Stimulated activated naive CD8-positive, alpha-beta T cell treated with anti-CD3 and anti-CD28 coated beads, Interleukin-15, amount 100 ng/mL, for 72 hours (primary cell): ENCODE measurements at places on chromosomes 16 and 17.

DNA sequence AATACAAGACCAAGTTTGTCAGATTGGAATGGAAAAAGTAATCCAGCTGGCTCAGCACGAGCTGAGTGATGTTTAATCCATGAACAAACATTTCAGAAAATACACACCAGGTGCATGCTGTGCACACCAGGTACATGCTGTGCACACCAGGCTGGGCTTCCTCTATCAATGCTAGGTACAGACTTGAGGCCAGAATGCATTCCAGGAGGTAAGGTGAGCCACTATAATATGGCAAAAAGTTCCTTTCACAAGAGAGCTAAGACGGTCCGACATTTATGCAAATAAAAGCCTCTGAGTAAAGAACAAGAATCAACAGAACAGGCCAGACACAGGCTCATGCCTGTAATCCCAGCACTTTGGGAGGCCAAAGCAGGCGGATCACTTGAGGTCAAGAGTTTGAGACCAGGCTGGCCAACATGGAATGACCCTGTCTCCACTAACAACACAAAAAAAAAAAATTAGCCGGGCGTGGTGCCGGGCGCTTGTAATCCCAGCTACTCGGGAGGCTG lies 128.2 kb downstream of the ZNF778 start:
- no peak for DNase-seq

GRCh38 chr16:50393858-50394802 lies 25.3 kb upstream of the BRD7 start:
- no peak for DNase-seq

DNA sequence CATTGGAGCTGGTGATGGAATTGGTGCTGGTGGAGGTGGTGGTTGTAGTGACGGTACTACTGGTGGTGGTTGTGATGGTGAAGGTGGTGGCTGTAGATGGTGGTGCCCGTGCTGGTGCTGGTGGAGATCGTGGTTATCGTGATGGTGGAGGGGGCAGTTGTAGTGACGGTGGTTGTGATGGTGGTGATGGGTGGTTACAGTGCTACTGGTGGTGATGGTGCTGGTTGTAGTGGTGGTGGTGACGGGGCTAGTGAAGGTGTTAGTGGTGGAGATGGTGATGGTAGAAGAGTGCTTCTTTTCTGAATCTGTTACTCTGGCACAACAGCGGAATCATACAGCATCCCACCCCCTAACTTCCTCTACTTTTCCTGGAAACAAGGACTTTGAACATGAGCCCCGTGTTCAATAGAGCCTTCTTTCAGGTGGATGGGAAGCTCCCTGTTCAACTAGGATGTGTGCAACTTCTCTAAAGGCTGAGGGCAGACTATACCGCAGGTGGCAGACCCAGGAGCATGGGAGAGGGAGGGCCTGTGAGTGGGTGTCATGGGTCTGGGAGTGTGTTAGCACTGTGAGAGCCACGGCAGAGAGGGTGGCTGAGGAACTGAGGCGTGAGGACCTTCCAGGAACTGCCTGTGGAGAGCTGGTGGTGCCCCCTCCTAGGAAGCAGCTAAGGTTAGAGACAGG lies 8.2 kb downstream of the TBX21 start:
- DNase-seq, result peak; percentile 27

- no peak for DNase-seq
These were observed 772 bp downstream of the CHD3 start for GRCh38 chr17:7889166-7889955.

DNA sequence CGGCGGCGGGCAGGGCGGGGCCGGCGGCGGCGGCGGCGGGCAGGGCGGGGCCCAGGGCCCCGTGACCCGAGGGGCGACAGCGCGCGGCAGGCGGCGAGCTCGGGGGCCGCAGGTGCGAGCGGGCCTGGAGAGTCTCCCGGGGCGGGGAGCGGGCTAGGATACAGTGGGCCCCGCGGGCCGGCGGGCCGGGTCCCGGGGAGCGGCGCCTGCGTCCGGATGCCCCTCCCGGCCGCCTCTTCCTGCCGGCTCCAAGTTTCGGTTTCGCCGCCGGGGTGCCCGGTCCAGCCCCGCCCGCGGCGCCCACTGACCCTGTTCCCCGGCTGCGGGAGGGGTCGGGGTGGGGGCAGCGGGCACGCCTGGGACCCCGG lies at the start of gene RNF213:
RNF213 (plus strand) TSS at position 62 of the 368 bp plus-strand sequence. CDS start 2,830 bp downstream, outside the sequence.
- DNase-seq, result peak; percentile 74

DNA sequence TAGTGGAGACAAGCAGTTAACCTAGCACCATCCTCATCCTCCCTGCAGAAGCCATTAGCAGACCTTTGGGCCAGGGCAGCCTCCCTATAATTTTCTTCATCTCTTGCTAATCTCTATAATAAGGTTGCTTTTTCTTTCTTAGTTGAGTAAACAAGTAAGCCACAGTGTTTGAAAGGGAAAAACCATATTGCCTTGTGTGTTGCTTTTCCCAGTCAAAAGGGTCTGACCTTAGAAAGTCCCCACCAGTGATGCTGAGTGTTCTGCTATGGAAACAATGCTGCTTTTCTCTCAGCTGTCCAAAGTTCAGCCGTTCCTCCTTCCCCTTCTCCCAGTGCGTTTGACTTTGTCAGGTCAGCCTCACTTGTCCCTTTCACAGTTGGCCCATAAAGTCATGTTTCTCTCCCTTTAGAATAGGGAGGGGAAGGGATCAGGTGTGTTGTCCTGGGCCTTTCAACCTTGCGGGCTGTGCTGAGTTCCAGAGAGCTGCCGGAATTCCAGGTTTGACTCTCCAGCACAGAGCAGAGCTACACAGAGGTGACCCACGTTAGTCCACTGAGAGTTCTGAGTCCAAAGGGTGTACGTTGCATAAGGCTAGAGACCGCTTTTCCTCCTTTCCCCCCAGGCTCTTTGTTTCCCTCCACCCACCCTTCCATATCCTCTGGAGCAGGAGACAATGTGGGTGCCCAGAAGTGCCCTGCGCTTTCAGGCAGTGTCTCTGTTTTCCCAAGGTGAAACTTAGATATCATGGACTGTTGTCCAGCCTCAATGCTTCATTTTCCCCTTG lies 15.9 kb upstream of the CLEC18C start:
- no peak for DNase-seq

- no peak for DNase-seq
These were observed 16.5 kb downstream of the ANKRD11 start for GRCh38 chr16:89473791-89474414.

GRCh38 chr17:21711182-21711581 lies 18.9 kb downstream of the KCNJ18 start:
- DNase-seq, result no peak

DNA sequence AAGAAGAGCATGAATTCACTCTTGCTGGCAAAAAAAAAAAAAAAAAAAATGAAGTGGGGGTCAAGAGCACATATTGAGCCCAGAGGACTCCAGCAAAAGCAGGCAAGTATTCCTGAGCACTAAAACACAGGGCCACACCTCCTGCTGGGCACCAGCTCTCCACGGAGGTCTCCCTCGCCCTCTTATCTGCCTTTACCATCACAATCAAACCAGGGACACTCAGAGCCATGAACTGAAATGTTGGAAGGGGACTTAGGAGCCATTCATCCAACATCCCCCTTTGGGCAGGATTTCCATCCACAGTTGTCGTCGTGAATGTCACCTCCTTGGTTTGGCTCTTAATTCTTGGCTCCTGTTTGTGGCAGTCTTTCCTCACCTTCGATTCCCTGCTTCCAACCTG lies 89.8 kb upstream of the GNAO1 start:
- no peak for DNase-seq

GRCh38 chr17:31598399-31598782 lies 206.9 kb downstream of the RAB11FIP4 start:
- no peak for DNase-seq

DNA sequence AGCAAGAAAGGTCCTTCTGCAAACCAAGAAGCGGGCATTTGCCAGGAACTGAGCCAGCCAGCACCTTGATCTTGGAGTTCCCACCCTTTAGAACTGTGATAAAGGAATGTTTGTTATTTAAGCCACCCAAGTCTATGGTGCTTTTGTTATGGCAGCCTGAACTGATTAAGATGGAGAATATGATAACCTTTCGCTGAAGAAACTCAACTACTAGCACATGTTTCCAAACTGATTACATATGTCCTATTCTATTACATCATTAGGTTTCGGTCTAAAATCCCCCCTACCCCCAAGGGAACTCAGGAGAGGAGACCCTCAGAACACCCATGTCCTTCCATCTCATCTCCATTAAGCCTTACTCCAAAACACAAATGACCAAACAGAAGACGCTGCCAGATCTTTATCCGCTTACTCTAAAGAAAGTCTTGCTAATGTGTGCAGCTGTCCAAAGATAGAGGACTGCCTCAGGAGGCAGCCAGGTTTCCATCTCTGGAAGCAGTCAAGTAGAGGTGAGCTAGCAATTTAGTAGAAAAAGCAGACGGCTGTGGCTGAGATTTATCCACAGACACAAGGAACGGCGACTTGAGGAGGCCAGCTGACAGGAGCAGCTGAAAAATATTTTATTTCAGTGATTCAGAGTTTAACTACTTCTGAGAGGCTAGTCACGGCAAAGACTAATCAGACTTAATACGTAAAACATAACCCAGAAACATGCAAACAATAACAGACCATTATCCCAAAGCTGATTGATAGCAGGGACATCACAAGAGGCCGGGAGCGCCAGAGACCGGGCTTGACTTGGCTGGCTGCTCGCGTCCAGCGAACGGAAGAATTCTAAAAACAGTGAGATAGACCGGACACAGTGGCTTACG lies 611.4 kb upstream of the CDH5 start:
- no peak for DNase-seq

DNA sequence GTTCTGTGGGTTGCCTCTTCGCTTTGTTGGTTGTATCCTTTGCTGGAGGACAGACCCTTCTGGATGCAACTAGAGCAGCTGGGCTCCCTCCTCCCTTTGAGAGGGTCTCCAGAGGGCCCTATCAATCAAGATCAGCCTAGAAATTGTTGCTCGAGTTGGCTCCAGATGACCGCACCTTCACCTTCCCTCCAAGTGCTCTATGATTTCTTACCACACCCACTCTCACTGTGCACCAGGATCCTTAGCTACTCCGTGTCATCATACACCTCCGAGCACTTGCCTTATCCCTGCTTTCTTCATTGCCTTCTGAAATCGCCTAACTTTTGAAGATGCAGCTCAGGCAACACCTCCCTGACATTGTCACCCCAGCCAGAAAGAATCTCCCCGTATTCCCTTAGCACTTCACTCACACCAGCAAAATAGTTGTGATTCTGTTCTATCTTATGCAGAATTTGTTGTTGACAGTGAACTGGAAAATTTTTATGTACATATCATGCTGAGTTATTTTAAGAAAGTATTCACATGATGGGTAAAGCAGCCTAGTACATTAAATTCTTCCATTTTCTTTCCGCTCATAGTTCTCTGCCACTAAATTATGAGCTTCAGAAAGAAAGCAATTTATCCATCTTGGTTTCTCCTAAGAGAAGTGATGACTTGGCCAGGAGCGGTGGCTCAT lies 52.9 kb downstream of the ABAT start:
- DNase-seq, result no peak

GRCh38 chr17:57544401-57544800 lies 200.7 kb downstream of the CCDC182 start:
- DNase-seq, result no peak

- no peak for DNase-seq
These were observed 12.9 kb upstream of the MEIOB start for GRCh38 chr16:1884889-1885288.

DNA sequence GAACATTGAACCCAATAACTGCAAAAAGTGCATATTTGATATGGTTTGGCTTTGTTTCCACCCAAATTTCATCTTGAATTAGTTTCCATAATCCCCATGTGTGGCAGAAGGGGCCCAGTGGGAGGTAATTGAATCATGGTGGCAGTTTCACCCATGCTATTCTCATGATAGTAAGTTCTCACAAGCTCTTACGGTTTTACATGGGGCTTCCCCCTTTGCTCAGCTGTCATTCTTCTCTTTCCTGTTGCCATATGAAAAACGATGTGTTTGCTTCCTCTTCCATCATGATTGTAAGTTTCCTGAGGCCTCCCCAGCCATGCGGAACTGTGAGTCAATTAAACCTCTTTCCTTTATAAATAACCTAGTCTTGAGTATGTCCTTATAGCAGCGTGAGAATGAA lies 127.6 kb downstream of the CHD9NB start:
- no peak for DNase-seq
